Activated naive CD4-positive, alpha-beta T cell treated with anti-CD3 and anti-CD28 coated beads, Interleukin-2, amount 50 U/mL, for 72 hours (primary cell): ENCODE measurements at places on chromosomes 2 and 18. TPM values are rescaled to one million over a fixed set of nuclear protein-coding genes. Genes with fewer than 3 reads are reported as not detected.

The REG3G gene
- not detected for total RNA-seq

DNA sequence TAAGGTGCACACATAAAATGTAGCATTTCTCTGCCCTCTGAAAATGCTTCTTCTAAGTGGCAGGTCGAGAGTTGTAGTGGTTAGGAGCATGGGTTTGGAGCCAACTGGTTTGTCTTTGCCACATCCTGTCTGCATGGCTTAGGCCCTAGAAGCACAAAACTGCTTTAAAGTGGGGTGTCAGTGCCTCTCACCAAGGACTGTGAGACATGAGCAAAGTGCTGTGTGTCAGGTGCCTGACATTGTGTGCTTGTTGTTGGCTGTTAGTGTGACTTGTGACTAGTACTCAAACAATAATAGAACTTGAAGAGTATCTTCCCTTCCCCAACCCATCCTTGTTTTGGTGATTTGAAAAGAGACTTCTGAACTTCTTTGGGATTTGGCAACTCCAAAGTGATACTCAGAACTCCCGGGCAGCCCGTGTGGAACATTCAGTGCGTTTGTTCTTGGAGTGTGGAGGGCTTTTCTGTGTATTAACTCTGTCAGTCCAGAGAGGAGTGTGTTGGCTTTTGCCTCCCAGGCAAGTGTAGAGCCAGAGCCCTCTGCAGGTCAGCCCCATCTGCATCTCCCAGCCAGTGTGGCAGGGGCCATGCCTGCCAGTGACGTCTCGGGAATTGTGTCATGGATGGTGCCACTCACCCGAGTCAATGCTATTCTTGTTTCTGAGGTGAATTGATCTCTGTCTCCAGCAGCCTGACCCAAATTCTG, 5.0 kb downstream of the MGAT5 start:
- DNase-seq = peak; percentile 39

GRCh38 chr18:76370201-76370600, 124.8 kb downstream of the ZNF516 start:
- no peak for DNase-seq

DNA sequence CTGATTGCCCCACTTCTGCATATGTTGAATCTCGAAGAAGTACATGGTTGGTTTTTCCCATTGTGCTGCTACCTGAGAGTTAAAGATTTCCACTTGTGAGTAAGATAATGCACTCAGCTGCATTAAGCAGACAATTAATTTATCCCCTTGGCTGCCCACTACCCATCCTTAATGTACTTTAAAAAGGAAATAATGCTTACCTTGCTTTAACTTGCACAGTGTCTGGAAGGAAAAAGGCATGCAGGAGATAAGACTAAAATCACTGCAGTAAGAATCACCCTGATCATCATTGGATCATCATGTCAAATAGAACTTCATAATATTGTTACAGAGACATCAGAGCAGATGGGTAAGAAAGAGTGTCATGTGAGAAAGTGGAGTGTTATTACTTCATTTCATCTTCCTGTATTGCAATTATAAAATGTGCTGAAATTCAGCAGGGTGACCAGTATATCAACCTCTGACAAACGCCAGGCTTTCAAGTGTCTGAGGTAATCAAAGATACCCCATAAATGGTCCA, 207.3 kb upstream of the PIK3C3 start:
- no peak for DNase-seq

DNA sequence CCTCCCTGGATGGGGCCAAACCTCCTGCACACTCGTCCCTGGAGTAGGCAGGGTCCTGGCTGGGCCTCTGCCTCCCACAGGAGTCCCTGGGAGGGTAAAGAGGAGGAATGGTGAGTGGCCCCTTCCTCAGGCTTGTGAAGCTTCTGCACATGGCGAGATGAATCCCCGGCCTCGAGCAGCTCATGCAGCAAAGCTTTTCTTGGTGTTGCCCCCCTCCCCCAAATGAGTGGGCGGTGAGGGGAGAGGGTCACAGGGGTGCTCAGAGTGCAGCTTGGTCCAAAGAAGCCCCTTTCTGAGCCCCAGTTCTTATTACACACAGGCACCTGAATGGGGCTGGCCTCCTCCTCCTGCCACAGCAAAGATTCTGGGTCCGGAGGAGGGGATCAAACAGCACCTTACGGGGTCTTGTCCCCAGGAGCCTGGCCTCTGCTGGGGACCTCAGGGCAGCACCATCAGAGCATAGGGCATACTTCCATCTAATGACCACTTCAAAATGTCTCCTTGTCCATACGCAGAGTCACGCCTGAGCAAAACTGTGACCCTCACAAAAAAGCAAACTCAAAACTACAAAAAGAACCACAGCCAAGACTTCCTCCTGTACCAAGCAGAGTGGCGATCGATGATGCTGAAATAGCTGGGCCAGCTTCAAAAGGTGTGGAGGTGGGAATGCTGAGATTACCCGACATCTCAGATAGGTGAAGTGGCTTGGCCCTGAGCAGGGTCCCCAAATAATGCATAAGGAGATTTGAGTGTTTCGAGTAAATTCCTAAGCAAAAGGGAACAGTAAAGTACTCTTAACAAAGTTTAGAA, 148.4 kb upstream of the TWIST2 start:
- no peak for DNase-seq
